ENCODE measurements at places on chromosomes 6 and 20. TPM values are rescaled to one million over a fixed set of nuclear protein-coding genes. Genes with fewer than 3 reads are reported as not detected.
A peak's percentile ranks its signal among the peaks of the same experiment; 100 is the strongest.

BTNL2 gene
- total RNA-seq = not detected

CLDN20 gene
- not detected for total RNA-seq

DNPH1 gene
- 94.2 TPM for total RNA-seq

RIN2 gene
- total RNA-seq = 20.4 TPM

RAB23 gene
- 5.6 TPM for total RNA-seq

BMP6 gene
- 1.6 TPM for total RNA-seq

KCNK5 gene
- 31.0 TPM for total RNA-seq

- no peaks in the 10 kb centered on the region for H3K36me3 ChIP-seq
- H3K4me1 ChIP-seq = peaks cover 47% of the 10 kb centered on the region
- no peak overlapping the region for H3K4me3 ChIP-seq
- DNase-seq = no peak
- no peaks in the 10 kb centered on the region for H3K27me3 ChIP-seq
Measured at GRCh38 chr6:76788155-76788554, 675.1 kb downstream of the HTR1B start.

DNA sequence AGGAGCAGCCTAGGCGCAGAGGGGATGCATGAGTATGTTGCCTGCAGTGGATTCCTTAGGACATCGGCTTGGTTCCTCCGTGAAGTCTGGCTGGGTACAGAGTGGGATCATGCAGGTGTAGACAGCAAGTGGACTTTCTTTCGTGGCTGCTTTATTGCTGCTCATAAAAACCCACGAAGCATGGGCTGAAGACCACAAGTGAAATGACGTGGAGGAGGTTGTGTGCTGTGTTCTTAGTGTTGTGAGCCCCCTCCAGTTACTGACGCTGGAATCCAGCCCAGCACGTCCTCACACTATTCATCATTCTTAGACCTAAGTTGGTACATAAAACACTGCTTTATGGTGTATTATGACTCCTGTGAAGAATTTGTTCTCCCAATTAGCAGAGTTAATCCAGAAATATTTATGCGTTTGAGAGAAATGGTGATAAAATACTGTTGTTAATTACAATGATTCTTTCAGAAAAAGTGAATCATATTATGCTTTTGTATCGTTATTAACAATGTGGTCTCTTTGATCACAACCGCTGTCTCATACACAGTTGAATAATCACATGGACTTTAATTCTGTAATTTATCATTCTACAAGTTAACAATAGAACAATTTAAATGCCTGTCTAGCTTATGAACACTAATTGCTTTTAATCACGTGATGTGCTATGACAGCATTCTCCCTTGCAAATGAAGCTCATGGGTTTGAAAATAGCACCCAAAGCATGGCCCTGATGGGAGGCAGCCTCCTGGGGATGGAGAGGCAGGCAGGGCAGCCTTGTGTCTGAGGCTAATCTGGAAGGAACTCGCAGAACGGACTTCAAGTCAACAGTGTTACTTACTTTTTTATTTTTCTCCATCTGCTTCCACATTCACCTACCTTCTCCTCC lies 233.9 kb upstream of the SYNDIG1 start:
- H3K27me3 ChIP-seq = no peaks in the 10 kb centered on the region
- H3K4me3 ChIP-seq = no peak overlapping the region
- no peak overlapping the region for H3K27ac ChIP-seq
- no peaks in the 10 kb centered on the region for H3K4me1 ChIP-seq

DNA sequence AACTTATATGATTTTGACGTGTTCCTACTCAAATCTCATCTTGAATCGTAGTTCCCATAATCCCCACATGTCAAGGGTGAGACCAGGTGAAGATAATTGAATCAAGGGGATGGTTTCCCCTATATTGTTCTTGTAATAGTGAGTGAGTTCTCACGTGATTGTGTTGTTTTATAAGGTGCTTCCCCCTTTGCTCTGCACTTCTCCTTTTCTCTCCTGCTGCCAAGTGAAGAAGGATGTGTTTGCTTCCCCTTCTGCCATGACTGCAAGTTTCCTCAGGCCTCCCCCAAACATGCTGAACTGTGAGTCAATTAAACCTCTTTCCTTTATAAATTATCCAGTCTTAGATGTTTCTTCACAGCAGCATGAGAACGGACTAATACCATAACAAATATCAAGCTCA lies 83.2 kb downstream of the MANEA start:
- H3K4me1 ChIP-seq = no peaks in the 10 kb centered on the region
- H3K27ac ChIP-seq = no peak overlapping the region
- DNase-seq = no peak
- H3K36me3 ChIP-seq = no peaks in the 10 kb centered on the region
- H3K4me3 ChIP-seq = no peak overlapping the region
- H3K27me3 ChIP-seq = no peaks in the 10 kb centered on the region

DNA sequence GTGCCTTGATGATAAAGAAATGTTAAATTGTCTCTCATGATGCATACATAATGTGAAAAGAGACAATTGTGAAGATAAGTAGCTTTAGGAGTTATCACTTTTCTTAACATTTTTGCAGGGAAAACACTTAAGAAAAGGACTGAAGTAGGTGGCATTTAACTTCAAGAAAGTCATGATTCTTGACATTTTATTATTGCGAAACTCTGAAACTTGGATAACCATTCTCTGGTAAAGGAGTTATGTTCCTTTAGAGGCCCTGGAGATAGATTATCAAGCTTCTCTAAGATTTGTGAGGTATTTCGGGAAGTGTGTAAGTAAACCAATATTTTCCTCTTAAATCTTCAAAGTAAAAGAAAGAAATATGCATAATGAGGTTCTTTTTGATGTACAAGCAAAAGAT lies 38.5 kb downstream of the HTR1B start:
- H3K4me3 ChIP-seq = no peak overlapping the region
- no peaks in the 10 kb centered on the region for H3K27me3 ChIP-seq
- no peak overlapping the region for H3K27ac ChIP-seq
- no peak for DNase-seq

DNA sequence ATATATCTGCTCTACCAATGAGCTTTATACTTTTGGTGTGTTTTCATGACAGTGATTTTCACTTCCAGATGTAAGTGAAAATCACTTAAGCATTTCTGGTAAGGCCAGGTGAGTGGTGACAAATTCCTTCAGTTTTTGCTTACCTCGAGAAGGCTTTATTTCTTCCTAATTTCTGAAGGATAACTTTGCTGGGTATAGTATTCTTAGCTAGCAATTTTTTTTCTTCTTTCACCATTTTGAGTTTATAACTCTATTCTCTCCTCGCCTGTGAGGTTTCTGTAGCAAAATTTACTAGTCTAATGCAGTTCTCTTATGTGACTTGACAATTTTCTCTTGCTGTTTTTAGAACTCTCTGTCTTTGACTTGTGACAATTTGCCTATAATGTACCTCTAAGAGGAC lies 7.1 kb downstream of the FHL5 start:
- H3K4me3 ChIP-seq = no peak overlapping the region
- H3K27ac ChIP-seq = no peak overlapping the region
- no peaks in the 10 kb centered on the region for H3K36me3 ChIP-seq
- no peaks in the 10 kb centered on the region for H3K4me1 ChIP-seq
- H3K27me3 ChIP-seq = no peaks in the 10 kb centered on the region

DNA sequence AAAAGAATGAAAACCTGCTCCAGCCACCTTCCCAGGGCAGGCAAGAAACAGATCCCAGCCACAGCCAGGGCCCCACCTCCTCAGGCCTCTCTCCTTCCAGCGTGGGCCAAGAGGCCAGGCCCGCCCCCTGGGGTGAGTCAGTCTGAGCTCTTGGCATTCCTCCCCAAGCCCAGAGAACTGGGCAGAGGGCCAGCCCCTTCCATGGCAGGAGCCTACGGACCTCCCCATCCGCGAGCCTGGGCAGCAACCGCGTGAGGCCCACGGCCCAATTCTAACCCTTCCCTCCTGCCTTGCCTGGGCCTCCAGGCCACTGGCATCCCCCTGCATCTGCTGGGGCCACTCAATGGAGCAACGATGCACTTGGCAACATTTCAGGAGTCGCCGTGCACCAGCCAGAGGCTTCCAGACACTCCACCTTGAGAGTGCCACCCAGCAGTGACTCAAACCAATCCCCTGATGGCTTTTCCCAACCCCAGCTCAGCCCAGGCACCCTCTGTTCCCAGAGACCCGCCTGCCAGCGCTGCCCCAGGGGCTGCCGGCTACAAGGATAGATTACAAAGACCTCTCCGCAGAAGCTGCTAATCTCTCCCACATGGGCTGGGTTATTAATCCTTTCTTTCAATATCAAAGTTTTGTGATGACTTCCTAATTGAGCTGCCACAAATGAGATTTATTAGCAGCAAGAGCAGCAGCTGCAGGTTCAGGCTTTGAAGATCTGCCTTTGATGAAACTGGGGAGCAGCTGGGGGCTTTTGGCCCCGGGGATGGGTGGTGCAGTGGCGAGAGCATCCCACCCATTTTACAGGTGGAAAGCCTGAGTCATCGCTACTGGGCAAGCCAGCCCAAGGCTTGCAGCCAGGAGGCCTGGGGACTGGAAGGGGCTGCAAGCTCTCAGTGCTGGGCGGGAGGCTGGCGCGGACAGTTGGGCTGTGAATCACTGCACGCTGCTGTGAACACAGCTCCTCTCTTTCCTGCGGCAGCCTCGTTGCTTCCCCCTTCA lies 85.7 kb downstream of the NFATC2 start:
- peak overlapping the region; percentile 18 for H3K27ac ChIP-seq
- peaks cover 14% of the 10 kb centered on the region for H3K4me1 ChIP-seq
- peaks cover 2% of the 10 kb centered on the region for H3K36me3 ChIP-seq
- H3K27me3 ChIP-seq = no peaks in the 10 kb centered on the region

DNA sequence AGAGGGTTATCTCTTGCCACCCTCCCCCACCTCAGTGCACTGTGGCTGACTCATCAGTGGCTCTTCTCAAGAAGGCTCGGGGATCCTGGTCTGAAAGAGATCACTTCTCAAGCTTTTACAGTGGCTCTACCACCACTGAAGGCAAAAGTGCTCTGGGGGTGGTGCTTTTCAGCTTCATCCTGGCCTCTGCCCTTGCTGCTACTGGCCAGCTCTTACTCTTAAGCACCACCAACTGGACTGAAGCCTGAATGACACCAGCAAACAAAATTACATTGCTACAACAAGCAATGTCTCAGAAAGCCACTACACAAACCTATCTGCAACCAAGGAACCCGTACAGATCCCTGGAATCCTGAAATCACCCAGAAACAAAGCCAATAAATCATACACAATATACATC lies 402.1 kb downstream of the EPHA7 start:
- H3K36me3 ChIP-seq = no peaks in the 10 kb centered on the region
- no peak overlapping the region for H3K4me3 ChIP-seq
- H3K27ac ChIP-seq = no peak overlapping the region

GRCh38 chr6:144131248-144131709 lies 19.0 kb upstream of the STX11 start:
- no peak overlapping the region for H3K27ac ChIP-seq
- no peaks in the 10 kb centered on the region for H3K36me3 ChIP-seq
- DNase-seq = no peak
- no peak overlapping the region for H3K4me3 ChIP-seq

DNA sequence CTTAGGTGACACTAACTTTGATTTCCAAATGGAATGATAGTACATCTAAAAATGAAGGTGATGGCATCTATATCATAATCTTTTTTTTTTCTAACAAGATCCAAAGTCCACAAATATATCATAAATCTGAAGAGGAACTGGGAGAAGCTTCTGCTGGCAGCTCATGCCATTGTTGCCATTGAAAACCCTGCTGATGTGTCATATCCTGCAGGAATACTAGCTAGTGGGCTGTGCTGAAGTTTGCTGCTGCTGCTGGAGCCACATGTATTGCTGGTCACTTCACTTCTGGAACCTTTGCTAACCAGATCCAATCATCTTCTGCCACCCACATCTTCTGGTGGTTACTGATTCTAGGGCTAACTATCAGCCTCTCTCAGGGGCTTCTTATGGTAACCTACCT lies 27.4 kb upstream of the KHDC1 start:
- H3K27me3 ChIP-seq = no peaks in the 10 kb centered on the region
- H3K27ac ChIP-seq = no peak overlapping the region

DNA sequence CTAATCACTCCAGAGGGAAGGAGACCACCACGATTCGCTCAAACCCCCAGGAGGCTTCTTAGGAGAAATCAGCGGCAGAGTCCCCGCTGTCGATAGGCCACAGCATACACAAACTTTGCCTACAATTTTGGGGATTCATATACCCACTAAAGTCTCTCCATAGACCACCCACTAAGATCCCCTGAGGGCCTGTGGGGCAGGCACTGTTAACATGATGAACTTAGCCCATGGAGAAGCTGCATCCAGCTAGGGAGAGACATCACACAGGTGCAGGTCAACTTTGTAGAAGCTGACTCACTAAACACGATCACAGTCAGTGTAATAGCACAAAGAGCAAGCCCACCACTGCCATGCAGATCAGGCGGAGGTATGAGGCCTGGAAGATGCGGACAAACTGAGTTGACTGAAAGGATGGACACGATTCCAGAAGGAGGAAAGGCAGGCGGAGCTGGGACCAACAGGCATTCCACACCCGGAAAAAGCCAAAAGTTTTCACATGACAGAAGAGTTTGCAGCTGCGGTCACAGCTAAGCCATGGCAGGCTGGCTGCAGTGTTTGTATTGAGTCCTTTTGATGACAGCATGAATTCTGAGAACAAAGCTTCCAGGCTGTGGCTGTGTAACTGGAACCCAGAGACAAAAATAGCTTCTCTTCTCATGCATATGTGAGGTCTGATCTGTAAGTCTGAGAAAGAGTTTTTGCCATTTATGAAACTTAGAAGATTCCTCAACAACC lies 75.7 kb upstream of the QKI start:
- no peaks in the 10 kb centered on the region for H3K36me3 ChIP-seq
- no peaks in the 10 kb centered on the region for H3K27me3 ChIP-seq
- H3K4me3 ChIP-seq = no peak overlapping the region
